Right renal pelvis (tissue), 4 donors: ENCODE measurements at places on chromosomes 5 and 9. TPM values are rescaled to one million over a fixed set of nuclear protein-coding genes. Genes with fewer than 3 reads are reported as not detected.

WDR31 gene
- 8.4 TPM for polyA plus RNA-seq

DNA sequence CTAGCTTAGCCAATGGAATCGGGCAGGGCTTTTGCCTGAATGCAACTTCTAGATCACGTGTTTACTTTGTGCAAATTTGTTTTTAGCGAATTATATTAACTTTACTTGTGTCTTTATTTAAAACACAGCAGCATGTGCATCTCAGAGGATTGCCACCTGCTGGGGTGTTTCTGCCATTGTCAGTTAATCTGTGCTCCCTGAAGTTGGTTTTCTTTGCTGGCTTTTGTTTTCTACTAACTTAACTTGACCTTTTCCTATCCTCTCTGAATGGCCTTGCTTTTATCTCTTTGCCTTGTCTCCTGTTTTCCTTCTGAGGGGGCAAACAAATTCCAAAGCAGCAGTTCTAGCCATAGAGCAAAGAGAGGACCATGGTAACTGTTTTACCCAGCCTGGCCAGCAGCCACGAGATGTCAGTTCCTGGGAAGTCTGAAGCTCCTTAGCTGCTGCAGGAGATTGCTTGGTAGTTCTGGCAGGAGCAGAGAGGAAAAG, 67.6 kb downstream of the ARHGEF28 start:
- no peak for DNase-seq

PGM5 gene
- 41.9 TPM for polyA plus RNA-seq

DNA sequence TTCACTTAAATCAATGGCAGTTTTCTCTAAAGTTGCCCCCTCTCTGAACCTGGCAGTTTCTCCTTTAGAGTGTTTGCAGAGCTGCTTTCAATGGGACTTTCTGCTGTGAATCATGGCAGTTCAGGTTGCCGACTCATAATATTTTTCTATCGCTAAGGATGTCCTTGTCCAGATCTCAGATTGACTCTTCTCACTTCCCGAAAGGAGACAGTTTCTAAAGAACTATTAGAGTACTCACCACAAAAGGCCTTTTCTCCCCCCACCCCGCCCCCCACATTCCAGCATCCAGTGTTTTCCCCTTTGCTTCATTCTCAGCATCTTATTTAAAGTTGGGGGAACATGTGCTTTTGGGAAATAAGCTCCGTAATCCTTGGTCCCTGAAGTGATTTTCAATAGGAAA, 443.5 kb upstream of the KLF4 start:
- DNase-seq: no peak

DNA sequence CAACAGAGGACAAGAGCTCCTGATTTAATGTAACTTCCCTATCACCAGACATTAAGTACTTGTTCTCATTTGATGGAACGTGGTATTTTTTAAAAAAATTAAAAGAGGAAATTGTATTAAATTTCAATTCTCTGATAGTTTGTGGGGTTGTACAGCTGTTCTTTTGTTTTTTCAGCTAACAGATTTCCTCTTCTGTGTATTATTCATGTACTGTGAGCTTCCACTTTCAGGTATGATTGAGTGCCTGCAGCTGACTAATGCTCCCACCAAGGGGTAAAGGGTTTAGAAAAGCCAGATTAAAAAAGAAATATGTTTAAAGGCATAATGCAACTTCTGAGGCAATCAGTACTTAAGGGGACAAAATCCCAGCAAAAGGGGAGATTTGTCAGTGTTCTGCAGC, 117.7 kb upstream of the ACTBL2 start:
- DNase-seq: no peak

SYK gene
- polyA plus RNA-seq: 28.1 TPM
